IMR-90 (cell line): ENCODE measurements at places on chromosomes 11 and 22.
A peak's percentile ranks its signal among the peaks of the same experiment; 100 is the strongest.

DNA sequence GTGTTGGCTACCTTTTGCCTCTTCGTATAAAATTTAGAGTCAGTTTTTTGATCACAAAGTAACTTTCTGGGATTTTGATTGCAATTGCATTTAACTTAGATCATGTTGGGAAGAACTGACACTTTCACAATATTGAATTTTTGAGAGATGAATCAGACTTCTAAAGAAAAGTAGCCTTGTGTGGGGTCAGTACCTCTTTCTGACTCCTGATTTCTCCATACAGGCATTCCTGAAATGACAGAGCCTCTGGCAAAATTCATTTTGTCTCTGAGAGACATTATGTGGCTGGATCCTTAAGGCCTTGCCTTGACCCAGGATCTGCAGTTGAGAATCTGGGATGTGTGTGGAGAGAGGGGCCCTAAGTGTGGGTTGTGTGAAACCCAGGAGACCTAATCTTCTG is 37.8 kb downstream of the PPFIBP2 start:
- DNase-seq, result peak; percentile 43
- no peaks in the 10 kb centered on the region for H3K36me3 ChIP-seq
- H3K4me3 ChIP-seq, result no peak overlapping the region
- peaks cover 4% of the 10 kb centered on the region; the same call in 1 of the 2 replicates for H3K27me3 ChIP-seq
- no peak overlapping the region for H3K27ac ChIP-seq
- peaks cover 3% of the 10 kb centered on the region for H3K4me1 ChIP-seq

GRCh38 chr11:131036514-131036913 is 120.2 kb upstream of the SNX19 start:
- H3K27me3 ChIP-seq, result no peaks in the 10 kb centered on the region
- H3K4me1 ChIP-seq, result peaks cover 3% of the 10 kb centered on the region
- peak overlapping the region; percentile 28; the same call in 1 of the 2 replicates for H3K27ac ChIP-seq
- H3K36me3 ChIP-seq, result no peaks in the 10 kb centered on the region
- H3K4me3 ChIP-seq, result no peak overlapping the region

DNA sequence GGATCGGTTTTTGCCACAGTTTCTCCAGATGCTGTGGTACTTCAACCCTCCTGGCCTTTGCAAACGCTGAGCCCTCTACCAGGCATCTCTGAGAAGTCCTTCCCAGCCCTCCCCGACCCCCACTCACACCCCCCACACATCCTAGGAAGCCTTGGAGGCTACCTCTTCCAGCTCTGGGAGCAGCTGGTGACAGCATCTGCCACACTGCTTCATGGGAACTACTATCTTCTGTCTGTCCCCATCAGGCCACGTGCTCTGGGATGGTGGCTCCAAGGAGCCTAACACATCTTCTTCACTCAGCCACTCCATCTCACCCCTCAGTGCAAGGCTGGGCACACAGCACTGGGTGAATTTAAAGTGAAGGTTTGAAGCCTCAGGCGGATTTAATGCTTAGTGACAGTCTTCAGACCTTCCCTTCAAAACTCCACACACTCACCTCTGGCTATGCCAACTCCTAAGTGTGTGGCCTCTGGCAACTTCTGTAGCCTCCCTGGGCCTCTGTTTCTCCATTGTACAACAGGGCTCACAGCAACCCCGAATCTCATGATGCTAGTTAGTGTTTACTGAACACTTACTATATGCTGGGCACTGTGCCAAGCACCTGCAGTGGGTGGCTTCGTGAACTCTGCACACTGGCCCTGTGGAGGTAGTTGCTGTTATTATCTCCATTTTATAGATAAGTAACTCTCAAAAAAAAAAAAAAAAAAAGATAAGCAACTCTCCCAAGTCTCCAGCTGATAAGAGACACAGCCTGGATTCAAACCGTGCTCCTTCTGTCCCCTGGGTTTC is 7.3 kb upstream of the TP53I11 start:
- no peaks in the 10 kb centered on the region for H3K36me3 ChIP-seq
- peaks cover 22% of the 10 kb centered on the region; the same call in 1 of the 2 replicates for H3K27me3 ChIP-seq
- peaks cover 9% of the 10 kb centered on the region for H3K4me1 ChIP-seq
- no peak for DNase-seq
- H3K4me3 ChIP-seq, result no peak overlapping the region

DNA sequence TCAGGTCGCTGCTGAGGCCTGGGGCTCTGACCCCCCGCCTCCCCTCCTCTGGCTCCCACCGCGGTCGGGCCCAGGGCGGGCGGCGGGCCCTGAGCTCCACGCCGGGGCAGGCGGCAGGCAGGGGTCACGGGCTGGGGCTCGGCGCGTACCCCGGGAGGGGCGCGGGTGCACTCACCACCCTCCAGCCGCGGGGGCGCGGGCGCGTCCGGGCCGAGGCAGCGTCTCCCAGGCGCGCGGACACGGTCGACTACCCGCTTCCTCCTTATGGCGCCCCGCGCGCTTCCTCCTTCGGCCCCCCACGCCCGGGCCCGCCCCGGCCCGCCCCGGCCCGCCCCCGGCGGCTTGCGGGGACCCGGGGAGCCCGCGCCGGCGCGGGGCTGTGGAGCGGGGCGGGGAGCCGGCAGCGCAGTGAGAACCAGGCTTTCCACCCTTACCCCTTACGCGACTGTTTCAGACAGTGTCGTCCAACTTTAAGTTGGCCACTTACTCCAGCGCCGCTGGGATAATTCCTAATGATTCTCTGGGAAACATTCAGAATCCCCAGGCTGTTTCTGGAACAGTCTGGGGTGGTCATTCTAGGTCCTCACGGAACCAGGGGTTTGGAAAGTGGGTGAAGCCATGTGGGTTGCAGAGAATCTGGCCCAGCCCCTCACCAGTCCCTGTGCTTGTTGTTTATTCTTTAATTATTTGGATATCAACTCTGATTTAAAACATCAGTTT is at the start of gene BID:
Gene BID, minus strand, starts transcription at position 264 of the 720 bp plus-strand sequence. CDS start 24,353 bp downstream, outside the sequence.
- peaks cover 15% of the 10 kb centered on the region for H3K4me1 ChIP-seq
- no peaks in the 10 kb centered on the region for H3K27me3 ChIP-seq
- no peaks in the 10 kb centered on the region for H3K36me3 ChIP-seq
- DNase-seq, result peak; percentile 17
- H3K27ac ChIP-seq, result peak within 1 kb of the TSS; percentile 29; the same call in 1 of the 2 replicates

DNA sequence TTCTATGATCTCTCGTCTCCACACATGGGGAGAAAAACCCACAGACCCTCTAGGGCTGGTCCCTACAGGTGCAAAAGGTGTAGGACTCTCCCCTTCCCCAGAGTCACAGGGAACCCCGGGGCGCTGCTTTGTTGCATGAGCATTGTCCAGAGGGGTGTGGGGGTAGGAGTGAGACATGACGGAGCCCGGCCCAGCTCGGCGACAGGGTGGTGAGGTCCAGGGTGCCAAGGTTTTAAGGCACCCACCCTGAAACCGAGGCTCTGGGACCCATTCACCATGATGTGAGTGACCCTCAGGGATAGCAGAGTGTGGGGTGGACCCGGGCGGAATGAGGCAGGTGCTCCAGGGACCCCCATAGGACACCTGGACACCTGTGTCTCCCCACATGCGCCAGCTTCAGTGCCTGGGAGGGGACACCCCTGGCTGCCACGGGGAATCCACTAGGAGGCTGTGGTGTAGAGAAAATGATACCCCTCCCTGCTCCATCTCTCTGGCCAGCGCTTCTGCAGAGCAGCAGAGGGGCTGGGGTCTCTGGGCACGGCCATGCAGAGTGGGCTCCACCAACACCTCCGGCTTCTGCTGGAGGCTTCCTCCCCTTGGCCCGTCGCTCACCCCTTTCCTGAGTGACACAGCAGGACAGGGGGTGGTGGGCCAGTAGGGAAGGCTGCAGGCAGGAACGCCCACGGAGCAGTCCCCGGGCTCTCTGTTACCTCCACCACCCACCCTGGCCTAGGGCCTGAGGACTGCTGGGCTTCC is 15.2 kb downstream of the KRTAP5-5 start:
- H3K27me3 ChIP-seq, result peaks cover 36% of the 10 kb centered on the region
- DNase-seq, result no peak
- no peak overlapping the region for H3K27ac ChIP-seq
- no peak overlapping the region for H3K4me3 ChIP-seq

GRCh38 chr11:123483466-123483865 is 53.4 kb downstream of the GRAMD1B start:
- no peaks in the 10 kb centered on the region for H3K27me3 ChIP-seq
- no peaks in the 10 kb centered on the region for H3K4me1 ChIP-seq
- H3K4me3 ChIP-seq, result no peak overlapping the region
- DNase-seq, result no peak
- peaks cover 1% of the 10 kb centered on the region; the same call in 1 of the 2 replicates for H3K36me3 ChIP-seq

- no peak overlapping the region for H3K4me3 ChIP-seq
- DNase-seq, result no peak
- H3K36me3 ChIP-seq, result no peaks in the 10 kb centered on the region
- H3K27me3 ChIP-seq, result no peaks in the 10 kb centered on the region
- H3K4me1 ChIP-seq, result peaks cover 18% of the 10 kb centered on the region
Measured at GRCh38 chr11:123221096-123221561, 26.1 kb upstream of the CLMP start.

DNA sequence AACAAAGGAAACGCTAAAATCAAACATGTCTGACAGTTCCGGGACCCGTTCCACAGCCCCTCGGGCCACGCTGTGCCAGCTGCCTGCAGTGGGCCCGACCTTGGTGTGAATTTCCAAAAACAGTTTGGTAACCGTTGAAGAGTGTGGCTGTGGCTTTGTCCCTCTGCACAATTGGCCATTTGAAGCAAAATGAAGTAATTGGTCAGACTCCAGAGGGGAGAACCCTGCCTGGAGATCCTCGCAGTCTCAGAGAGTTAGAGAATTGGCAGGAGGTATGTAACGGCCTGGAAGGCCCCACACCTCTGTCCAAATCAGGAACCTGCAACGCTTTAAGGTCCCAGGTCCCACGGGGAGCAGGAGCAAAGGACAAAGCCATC is 26.3 kb downstream of the TRMU start:
- peaks cover 5% of the 10 kb centered on the region; the same call in 1 of the 2 replicates for H3K27me3 ChIP-seq
- DNase-seq, result no peak
- H3K4me1 ChIP-seq, result no peaks in the 10 kb centered on the region
- H3K4me3 ChIP-seq, result no peak overlapping the region

DNA sequence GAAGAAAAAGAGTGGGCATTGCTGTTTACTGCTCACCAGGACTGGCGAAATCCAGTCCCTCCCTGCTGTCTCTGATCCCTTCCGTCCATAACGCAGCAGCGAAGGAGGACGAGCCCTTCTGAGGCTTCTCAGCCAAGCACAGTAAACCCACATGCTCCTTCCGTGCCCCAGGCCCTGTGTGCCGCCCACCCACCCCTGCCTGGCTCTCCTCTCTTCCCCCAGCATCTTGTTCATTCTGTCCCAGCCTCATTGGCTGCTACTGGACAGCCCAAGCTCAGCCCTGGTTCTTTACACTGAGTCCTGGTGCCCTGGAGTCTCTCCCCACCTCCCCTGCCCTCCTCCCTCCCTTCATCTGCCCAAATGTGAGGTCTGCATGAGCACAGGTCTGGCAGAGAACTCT is 559.7 kb downstream of the BRD1 start:
- no peak for DNase-seq
- H3K4me3 ChIP-seq, result no peak overlapping the region
- H3K27me3 ChIP-seq, result no peaks in the 10 kb centered on the region
- H3K27ac ChIP-seq, result no peak overlapping the region
- no peaks in the 10 kb centered on the region for H3K4me1 ChIP-seq

DNA sequence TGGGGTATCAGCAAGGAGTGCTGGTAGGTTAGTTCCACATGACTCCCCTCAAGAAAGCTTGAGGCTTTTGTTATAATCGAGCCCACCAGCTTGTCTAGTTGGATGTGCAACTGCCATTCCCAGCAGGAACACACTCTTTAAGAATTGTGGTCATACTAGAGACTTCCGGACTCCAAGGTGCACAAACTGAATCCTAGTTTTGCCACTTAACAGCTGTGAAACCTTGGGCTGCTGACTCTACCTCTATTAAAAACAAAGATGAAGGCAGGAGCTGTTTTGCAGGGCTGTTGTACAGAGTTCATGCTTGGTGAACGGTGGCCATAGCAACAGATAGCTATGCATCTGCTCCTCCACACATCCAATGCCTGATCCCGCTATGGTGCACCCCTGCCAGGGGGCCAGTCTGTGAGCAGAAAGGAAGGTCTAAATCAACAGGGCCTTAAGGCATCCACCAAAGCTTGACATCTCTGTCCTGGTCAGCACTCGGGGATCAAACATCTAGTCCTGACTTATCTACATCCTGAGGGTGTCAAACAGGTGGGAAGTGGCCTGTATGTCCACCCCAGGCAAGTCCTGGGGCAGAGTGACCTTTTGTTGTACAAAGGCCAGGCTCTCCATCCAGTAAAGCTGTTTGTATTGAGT is 36.4 kb downstream of the DKK3 start:
- no peak overlapping the region for H3K4me3 ChIP-seq
- no peak for DNase-seq

DNA sequence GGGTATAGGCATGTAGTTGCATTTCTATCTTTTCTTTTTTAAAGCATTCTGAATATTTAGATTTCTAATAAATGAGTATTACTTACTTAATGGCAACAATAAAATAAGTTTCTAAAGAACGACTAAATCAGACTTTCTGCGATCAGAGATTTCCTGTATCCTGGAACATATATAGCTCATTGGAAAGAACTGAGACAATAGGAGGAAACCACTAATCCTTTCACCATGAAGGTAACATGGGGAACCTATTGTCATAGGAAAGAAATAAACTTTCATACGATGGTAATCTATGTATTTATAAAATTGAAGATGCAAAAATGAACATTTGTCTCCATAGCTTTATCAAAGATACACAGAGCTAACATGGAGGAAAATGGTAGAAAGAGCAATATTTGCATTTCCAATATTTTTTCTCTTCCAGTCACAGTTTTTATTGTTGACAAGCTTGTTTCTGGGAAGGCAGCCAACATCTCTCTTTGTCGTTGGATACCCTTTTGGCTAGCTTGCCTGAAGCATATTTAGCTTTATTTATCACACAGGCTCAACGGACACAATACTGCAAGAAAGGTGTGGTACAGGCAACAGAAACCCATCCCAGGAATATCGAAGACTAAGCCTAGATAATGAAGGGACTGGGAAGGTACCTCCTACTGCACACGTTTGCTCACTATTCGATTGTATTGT is 293.3 kb upstream of the MPPED2 start:
- H3K4me1 ChIP-seq, result no peaks in the 10 kb centered on the region
- no peak overlapping the region for H3K27ac ChIP-seq
- no peaks in the 10 kb centered on the region for H3K27me3 ChIP-seq
- DNase-seq, result no peak
- no peaks in the 10 kb centered on the region for H3K36me3 ChIP-seq
- no peak overlapping the region for H3K4me3 ChIP-seq

DNA sequence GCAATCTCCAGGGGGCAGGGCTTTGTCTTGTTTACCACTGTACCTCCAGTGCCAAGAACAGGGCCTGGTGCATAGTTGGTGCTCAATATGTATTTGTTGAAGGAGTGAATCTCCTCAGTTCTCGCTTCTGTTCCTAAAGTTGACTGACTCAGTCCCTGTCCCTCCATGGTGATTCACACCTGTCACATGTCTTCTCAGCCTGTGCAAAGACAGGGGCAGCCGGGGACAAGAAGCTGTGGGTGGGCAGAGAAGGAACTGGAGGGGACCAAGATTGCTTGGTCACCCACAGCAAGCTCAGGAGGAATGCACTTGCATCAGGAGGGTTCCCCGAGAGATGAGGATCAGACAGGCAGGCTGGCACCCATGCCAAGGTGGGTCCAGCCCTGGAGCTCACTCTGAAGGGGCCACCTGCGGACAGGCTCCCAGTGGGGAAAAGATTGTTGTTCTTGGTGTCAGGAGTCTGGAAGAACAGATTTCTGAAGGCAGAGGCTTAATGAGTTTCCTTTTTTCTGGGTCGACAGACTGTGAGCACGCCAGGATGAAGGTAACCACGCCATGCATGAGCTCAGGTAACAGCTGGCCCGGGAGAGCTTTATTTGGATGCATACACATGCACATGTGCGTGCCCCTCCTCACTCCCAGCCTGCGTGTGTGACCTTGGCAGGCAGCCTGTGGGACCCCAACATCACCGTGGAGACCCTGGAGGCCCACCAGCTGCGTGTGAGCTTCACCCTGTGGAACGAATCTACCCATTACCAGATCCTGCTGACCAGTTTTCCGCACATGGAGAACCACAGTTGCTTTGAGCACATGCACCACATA is 16.9 kb downstream of the IL17RA start:
- H3K36me3 ChIP-seq, result peaks cover 65% of the 10 kb centered on the region
- DNase-seq, result no peak
- no peak overlapping the region for H3K27ac ChIP-seq
- no peaks in the 10 kb centered on the region for H3K27me3 ChIP-seq
